HS-27A (cell line): ENCODE measurements at places on chromosomes 12 and 14.

DNA sequence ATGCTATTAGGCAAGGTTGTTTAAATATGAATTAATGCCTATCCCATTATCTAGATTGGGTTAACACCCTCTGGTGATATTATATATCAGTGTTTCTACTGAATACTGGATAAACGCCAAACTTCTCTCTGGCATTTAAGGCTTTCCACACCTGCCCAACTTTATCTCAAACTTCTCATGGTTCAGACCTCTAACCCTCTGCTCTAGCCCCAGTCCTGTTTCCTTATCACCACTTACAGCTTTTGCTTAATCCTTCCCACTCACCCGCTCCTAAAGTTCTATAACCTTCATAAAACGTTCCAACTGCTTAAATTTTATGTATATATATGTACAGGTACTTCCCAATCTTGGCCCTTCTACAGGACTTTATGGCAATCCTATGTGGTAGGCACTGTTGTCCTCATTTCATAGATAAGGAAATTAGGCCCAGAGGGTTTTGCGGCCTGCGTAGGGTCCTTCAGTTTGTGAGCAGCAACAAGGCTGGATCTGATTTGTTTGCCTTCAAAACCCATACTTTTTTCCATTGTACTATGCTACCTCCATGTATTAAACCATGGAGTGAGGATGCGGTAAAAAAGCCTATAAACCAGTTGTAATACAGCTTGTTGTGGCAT is 1.2 kb downstream of the LPCAT3 start:
- no peak for DNase-seq

- DNase-seq: no peak
Observed at GRCh38 chr12:115763376-115763775, 514.1 kb downstream of the MED13L start.

DNA sequence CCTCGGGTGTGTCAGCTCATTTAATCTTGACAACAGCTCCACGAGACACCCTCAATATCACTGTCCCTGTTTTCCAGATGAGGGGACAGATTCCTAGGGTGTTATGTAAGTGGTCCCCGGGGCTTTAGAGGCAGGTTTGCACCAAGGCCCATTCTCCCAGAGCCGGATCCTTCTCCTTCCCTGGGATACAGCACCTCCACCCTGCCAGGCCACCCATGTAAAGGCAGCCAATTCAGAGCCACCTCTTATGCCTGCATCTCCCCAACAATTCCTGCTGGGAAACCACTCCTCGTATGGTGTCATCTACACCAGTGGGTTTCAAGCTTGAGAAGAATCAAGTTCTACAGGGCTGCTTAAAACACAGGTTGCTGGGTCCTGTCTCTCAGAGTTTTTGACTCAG is 4.1 kb upstream of the CYP46A1 start:
- DNase-seq: no peak

DNA sequence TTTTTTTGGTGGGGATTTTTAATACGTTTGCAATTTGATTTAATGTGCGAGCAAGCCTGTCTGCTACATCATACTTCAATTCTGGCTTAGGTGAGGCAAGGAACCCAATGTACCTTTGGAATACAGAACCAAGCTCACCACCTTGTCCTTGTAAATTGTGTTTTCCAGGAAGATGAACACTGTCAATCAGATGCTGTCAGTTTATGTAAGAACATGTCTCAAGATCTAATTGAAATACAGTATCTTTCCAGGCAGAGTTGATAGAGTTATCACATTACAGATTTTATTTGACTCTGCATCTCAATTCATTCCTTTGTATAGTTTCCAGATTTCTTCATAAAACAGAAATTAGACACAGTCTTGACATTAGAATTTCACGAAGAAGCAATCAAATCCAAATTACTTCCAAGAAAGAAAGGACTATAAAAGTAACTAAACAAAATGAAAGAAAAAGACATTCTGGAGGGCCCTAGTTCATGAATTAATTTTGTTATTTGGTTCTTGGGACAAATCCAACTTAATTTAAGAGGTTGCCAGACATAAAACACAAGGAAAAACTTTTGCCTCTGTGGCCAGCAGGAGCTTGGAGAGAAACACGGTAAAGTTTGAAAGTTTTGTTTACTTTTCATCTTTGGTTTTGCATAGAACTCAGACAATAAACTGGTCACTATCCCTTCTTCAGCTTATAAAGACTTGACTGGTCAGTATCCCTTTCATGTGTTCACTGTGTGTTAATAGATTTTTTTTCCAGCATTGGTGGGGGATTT is 16.4 kb upstream of the MED13L start:
- no peak for DNase-seq

DNA sequence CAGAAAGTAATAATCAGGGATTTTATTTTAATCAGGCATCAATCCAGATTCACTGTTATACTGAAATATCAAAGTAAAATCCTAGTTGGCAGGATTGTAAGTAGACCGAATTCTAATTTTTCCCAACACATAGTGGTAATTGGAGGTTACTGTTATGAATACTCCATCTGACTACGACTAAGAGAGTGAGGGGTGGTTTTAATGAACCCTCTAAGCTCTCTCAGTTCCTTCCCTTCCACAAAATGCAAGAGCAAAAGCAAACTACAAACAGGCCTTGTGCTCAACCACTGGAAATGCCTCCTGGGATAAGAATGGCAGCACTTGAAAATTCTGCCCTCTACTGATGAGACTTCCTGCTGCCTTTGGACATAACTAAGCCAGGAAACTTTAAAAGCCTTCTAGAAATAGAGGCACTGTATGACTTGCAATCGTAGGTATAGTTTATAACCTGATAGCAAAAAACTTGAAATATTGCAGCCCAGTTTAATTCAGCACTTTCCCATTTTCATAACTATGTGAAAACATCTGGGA is 184.8 kb downstream of the SLC16A7 start:
- peak; percentile 11 for DNase-seq

DNA sequence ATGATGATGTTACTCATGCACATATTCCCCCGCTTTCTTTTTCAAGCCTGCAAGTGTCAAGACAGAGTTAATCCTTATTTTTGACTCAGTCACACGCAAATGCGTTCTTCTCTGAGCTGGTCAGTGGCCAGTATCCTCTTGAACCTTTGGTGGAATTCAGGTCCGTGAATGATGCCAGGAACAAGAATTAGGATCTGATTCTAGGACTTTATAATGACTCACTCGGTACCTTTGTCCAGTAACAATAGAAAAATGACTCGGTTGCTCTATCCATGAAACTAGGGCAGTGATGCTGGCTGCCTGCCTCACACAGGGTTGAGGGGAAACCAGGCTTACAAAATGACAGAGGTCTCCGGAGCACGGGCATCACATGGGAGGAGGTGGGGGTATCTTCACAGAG is 185.8 kb upstream of the NUDT4 start:
- no peak for DNase-seq
